ENCODE measurements at places on chromosomes 6 and 20.

GRCh38 chr6:157374889-157375443 lies 6.0 kb upstream of the ZDHHC14 start:
- DNase-seq: no peak

GRCh38 chr6:17032590-17032987 lies 69.3 kb upstream of the STMND1 start:
- DNase-seq: no peak

DNA sequence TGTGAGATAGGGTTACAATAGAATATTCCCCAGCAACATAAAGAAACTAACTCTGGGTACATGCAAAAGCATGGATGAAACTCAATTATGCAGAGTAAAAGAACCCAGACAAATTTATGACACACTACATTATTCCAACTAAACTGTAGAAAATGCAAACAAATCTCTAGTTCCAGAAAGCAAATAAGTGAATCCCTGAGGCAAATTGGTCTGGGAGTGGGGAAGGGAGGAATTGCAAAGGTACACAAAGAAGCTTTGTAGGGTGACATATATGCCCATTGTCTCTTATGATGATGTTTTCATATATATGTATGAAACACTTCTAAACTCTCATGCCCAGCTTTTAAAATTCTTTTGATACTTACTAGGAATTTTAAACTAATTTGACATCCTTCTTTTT lies 266.0 kb downstream of the CDKAL1 start:
- DNase-seq: no peak

DNA sequence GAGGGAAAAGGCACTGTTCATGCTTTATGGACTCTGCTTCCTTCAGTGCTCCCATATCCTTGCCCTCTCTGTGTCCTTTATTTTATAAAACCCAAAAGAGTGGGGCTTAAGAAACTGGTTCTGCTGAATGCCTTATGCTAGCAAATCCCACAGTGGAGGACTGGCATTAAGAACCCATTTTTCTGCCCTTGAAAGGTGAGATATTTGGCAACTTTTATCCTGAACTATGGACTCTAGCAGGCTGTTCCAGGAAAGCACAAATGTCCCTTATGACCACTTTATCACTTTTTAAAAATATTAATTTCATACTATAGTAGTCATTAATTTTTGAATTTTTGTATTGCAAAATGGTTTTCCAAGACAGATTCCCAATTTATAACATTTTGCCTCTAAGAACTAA lies 93.3 kb downstream of the ADAT2 start:
- no peak for DNase-seq

DNA sequence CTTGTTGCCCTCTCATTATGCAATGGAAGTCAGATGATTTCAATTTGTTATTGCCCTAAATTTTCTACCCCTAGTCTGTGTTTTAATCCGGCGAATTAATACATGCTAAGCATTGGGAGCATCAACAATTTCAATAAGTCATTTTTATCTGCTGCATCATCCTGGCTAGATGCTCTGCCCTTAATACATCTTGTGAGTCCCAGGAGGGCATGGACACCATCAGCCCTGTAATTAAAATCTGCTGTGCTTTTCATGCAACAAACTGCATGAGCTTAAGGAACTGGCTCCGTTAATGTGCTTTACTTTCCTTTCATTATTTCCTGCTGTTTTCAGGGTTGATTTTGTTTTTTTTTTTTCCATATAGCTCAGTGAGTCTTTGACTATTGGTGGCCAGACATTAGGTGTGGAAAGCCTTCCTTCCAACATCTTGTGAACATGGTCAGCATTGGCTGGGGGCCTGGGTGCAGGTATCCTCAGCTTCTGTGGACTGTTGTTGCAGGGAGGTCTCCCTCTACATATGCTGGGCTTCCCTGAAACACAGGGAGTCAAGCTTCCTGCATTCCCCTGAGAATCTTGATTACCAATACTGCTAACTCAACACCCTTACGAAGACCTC lies 8.5 kb upstream of the PBOV1 start:
- DNase-seq: no peak

DNA sequence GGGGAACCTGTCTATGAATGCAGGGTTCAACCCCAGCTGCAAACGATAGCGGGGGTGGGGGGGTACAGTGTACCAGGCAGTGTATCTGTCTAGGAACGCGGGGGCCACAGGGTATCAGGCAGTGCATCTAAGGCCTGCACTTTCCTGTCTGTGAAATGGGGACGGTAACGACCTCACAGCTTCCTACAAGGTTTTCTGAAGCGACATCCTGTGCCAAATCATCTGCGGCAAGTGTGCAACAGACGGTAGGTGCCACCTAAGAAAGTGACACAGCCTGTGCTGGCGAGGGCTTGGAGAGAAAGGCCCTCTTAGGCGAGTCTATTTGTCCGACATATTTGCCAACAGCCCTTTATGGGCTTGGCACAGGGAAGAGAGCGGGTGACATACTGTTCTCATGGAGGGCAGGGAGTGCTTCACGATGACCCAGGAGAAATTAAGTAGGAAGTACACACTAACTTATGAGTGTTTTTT lies 3.8 kb downstream of the DIDO1 start:
- no peak for DNase-seq

DNA sequence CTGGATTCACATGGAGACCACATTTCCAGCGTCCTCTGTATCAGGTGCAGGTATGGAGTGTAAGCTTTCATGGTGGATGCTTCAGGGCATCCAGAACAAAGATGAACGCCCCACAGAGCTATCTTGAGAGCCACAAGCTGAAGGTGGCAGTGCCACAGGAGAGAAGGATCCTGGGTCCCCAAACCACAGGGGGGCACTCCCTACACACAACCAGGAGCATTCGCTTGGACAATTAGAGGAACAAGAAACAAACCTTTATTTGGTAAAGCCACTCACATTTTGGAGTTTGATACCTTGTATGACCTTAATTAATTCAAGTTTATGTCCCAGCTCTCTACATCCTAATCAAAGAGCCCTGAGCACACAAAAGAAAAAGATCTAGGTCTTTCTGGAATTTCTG lies 406.3 kb downstream of the PREX1 start:
- DNase-seq: no peak

DNA sequence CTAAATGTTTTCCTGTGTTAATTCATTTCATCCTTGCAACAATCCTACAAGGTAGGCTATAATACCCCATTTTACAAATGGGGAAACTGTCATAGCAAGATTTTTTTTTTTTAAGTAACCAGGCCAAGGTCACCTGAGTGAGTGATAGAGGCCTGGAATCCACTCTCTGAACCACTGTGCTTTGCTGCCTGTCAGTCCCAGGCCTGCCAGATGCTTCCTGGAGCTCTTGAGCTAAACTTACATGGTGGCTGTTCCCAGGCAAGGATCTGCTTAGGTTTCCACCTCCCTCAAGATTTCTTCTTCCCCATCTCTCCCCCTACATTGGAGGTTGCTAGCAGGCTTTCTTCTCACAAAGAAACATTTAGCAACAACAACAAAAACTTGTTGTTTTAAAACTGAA lies 32.7 kb upstream of the RNF8 start:
- DNase-seq: no peak

GRCh38 chr20:9359561-9360308 lies 154.7 kb upstream of the LAMP5 start:
- DNase-seq: peak; percentile 45

DNA sequence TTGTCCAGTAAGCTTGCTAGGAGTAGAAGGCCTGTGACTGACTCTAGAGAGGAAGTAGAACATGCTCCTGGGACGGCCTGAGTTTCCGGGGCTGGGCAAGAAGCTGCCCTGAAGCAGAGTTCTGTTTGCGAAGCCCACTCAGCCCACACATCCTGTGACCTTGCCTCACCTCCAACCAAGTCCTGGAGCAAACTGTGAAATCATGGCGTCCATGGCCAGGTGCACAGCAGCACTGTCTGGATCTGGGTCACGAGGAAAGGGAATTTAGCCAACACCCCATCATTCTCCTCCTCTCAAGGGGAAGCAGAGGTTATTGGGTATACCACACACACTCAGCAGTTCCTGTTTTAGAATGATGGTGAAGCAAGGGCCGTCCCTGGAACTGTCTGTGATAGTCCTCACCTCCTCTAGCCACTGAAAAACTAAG lies 87.5 kb downstream of the CRYBG1 start:
- no peak for DNase-seq

- no peak for DNase-seq
These were observed 48.7 kb upstream of the FOXQ1 start for GRCh38 chr6:1263039-1263849.

DNA sequence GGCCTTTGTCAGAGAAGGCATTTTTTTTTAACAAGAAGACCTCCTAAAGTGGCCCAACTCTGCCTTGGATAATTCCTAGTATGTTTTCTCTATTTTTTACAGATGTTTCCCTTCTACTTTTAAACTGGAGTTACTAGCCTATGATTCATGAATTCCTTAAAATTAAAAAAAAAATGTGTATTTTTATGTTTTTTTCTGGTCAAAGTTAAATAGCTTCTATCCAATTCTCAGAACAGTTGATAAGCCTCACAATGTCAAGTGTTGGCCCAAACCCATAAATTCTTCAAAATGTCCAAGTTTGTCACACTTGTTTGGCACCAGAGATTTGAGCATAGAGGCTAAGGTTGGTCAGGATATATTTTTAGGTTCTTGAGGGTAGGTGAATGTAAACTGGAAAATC lies 64.0 kb downstream of the JAG1 start:
- DNase-seq: no peak

- DNase-seq: no peak
These were observed 66.3 kb downstream of the NOL4L start for GRCh38 chr20:32518593-32519380.

DNA sequence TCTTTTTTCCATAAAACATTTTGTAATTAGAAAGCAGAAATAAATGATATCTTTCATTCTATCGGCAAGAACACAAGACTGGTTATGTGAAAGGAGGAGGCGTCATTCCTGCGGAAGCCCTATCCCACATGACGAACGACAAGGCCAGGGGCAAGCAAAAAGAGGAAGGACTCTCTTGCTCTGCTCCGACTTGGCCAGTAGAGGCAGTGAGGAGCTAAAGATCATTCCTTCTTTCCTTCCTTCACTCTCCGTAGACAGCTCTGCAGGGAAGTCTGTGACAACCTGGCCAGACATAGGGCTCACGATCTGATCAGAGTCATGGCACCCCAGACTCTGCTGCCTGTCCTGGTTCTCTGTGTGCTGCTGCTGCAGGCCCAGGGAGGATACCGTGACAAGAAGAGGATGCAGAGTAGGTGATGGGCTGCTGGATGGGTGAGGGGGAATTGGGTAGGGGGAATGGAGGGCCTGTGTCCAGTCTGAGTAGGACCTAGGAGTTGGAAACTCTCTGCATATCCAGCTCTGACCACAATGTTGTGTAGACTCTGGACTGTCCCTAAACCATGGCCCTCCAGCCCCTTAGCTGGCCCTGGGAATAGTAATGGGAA lies at the start of gene WFDC10A:
TSS of gene WFDC10A (plus strand) at position 244 of the 605 bp plus-strand sequence. CDS start at position 319, 75 bp downstream.
- DNase-seq: no peak

GRCh38 chr6:93017213-93017612 lies 402.1 kb downstream of the EPHA7 start:
- DNase-seq: no peak

DNA sequence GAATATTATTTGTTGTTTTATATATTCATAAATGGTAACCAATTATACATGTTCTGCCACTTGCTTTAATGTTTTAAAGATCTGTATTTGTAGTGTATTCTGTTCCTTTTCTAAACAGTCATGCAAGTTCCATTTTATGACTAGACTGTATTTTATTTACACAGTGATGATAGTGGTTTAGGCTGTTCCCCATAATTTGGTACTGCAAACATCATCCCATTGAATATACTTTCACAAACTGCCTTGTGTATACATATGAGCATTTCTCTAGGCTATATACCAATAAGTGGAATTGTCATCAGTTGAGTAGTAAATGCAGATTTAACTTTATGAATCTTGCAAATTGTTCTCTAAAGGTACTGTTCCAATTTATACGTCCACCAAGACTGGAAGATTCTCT lies 738.0 kb downstream of the EPHA7 start:
- DNase-seq: no peak

GRCh38 chr6:57243954-57244353 lies 21.8 kb upstream of the RAB23 start:
- DNase-seq: no peak

GRCh38 chr6:133394630-133395029 lies 153.5 kb downstream of the EYA4 start:
- DNase-seq: no peak

DNA sequence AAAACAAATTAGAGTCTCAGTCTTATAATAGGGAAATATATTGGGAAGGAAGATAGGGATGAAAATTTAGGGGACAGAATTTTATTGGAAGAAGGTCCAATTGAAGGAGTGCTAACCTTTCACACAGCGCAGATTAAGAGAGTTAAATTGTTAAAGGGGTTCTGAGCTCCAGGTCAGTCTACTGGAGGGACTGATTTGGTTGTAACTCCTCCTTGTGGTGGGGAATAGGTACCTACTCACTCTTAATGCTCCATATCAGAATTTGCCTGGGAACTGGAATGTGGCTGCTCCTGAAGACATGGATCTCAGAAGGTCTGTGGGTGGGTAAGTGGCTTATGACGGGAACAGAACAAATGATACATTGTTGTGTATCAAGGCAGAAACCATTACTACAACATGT lies 143.5 kb downstream of the FLRT3 start:
- DNase-seq: no peak

- no peak for DNase-seq
These were observed 89.0 kb upstream of the CCDC167 start for GRCh38 chr6:37588735-37589108.

DNA sequence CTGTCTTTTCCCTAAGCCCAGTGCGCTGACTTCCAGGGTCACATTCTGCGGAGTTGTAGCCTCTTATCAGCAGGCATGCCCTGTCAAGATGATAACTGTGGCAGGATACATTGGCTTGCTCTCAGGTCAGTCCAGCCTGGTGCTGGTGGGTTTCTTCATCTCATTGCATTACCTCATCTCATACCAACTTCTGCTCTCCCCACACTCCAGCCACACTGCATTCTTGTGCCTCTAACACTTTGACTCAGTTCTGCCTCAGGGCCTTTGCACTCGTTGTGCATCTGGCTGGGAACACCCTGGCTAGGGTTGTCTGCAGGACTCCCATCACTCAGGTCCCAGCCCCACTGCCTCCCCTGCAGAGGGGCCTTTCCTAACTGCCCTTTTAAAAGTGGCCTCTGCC lies 110.3 kb upstream of the BACH2 start:
- DNase-seq: no peak

DNA sequence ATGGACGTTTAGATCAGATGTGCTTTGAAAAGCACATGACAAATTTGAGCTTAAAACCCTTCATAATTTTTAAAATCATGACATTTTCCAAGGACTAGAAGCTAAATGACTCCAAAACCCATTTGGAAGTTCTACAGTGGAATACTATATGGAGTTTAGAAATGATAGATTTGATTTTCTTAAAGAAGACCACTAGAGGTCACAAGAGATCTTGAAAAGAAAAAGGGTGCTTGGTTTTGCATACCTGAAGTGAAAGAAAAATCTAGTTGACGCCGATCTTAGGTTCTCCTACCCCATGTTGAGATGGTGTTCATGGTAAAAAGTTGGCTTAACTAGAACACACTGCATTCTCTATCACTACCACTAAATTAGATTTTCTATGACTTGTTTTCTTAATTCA lies 31.5 kb downstream of the CFAP61 start:
- no peak for DNase-seq

GRCh38 chr6:97586344-97586743 lies 303.3 kb upstream of the MMS22L start:
- DNase-seq: no peak

GRCh38 chr20:22008456-22008855 lies 303.0 kb downstream of the PAX1 start:
- DNase-seq: no peak

GRCh38 chr20:49448917-49449316 lies 33.6 kb downstream of the KCNB1 start:
- no peak for DNase-seq

Measured in uterus (tissue), 4 donors.